ENCODE measurements at places on chromosomes 6 and 20.

GRCh38 chr20:34751453-34751852, 47.3 kb downstream of the TP53INP2 start:
- DNase-seq: no peak

DNA sequence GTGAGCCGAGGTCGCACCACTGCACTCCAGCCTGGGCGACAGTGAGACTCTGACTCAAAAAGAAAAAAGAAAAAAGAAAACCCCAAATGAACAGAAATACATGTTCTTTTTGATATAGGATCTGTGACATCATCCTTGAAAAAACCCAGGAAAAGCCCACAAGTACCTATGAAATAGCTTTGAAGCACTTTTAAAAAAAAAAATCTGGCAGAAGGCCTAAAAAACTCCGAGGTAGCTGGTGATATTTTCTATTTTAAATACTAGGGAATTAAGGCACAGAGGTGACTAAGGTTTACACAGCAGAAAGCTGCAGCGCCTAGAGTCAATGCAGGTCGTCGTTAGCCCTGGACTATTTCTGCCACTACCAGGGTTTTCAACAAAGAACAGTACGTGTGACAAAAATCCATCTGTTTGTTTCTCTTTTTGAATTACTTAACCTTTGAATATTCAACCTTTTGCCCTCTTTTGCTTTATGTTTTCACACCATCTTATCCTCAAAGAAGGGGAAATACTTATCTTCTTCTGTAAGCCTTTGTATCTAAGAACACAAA, 39.4 kb upstream of the EEF1A1 start:
- no peak for DNase-seq

DNA sequence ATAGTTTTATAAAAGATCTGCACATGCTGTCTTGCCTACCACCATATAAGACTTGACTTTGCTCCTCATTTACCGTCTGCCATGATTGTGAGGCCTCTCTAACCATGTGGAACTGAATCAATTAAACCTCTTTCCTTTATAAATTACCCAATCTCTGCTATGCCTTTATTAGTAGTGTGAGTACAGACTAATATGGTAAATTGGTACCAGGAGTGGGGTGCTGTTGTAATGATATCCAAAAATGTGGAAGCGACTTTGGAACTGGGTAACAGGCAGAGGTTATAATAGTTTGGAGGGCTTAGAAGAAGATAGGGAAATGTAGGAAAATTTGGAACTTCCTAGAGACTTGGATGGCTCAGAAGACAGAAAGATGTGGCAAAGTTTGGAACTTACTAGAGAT, 64.2 kb upstream of the TFAP2D start:
- DNase-seq: no peak

DNA sequence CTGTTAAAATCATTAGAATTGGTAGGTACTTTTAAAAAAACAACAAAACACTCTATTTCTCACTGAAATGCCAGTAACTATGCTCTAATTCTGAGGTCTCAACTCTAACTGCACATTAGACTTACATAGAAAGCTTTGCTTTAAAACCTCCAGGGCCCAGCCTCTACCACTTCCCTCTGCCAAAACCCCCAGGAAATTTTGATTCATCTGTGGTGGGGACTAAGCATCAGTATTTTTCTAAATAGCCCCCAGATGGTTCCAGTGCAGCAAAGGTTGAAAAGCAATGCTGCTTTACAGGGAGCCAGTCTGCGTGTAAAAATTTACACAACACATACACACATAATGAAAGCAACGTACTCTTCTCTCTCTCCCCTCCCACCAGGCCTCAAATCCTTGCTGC, 3.8 kb downstream of the TBC1D32 start:
- DNase-seq: no peak

DNA sequence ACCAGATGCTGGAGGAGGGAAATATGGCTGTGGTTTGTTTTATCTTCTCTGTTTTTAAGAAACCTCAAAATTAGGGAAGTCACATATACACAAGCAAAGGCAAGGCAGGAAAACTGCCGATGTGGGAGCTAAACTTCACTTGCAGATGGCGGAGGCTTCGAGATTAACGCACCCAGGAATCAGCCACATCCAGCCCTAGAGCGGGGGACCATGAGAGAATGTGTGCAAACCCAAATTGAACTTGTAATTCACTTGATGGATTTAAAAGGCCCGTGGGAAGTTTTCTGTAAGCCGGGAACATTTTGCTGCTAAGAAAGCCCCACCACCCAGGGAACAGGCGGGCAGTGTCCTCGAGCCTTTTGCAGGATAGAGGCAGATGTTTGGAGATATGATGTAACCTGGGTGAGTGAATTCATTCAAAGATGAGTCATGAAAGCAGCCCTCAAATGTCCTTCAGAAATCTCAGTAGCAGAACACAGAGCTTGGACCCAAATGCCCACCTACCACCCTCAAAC, 39.9 kb downstream of the PREX1 start:
- DNase-seq: no peak

- DNase-seq: no peak
Observed at GRCh38 chr6:63352069-63352543, 32.3 kb upstream of the LGSN start.

- no peak for DNase-seq
Observed at GRCh38 chr20:18032977-18033892, 24.5 kb downstream of the OVOL2 start.

DNA sequence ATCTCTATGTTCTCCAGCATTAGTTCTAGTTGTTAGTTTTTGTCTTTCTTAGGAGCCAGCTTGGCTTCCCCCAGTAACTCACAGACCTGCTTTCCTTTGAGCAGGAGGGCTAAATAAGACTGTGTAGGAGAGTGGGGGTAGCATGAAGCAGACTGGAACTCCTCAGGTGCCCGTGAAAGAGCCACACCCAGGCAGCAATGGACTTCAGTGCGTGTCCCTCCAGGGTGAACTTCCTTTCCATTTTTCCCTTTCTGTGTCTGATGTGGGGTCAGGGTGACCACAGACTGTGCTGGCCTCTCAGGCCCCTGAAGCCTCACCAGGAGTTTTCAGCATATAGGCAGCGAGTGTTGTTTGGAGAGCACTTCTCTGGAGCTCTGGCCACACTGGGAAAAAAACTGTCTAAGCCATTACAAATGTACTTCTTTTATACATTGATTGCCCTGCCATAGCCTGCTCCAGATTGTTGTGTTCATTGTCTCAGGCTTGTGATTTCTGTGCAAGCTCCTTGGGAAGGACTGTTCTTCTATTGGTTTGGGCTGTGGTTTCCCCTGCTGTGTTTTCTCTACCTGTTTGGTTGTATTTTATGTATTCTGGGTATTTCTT, 55.7 kb downstream of the SH3BGRL2 start:
- no peak for DNase-seq

DNA sequence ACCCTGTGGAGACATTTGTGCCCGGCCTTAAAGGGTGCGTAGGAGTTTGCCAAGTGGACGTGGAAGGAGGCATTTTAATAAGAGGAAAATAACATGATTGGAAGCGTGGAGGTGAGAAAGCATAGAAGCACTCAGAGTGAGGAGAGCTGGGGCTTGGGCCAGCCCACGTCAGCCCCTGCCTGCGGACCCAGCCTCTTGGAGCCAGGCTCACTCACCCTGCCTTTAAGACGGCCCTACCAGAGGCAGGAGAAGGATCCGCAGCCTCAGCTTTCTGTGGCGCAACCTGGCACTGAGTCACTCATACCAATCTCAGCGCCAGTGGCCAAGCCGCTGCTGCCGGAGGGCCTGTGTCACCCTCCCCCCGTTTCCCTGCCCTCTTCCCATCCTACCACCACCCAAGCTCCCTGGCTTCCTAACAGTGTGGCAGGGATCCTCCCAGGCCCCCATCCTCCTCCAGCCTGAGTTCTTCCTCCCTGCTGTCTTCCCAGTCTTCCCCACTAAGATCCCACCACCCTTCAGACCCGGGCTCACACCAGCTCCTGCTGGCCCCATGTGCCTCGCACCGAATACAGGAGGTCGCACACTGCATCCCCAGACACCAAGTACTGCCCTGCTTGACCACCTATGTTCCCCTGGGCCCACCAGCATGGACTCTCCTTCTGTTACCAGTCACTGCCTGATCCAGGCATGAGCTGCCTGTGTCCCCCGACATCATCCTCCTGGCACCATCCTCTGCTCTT, 285.2 kb downstream of the UST start:
- no peak for DNase-seq

- no peak for DNase-seq
Observed at GRCh38 chr6:144106206-144106605, 10.8 kb upstream of the SF3B5 start.

Measured in Right ventricle myocardium superior (tissue), 1 donor.